HFFc6 (cell line): ENCODE measurements at places on chromosomes 5 and 9.

DNA sequence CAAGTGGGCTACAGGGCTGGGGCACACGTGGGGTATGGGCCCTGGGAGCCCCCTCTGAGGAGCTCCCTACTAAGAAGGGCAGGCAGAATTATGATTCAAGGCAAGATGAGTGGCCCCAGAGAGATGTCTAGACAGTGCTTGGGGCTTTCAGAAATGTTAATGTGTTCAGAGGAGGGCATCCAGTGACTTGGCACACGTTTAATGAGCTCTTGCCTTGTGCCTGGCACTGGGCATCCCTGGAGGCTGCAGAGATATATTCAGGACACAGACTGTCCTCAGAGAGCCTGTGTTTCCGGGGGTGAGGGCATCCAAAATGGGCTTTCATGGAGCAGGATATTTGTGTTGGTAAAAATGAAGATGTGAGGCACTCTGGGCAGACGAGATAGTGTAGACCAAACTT lies 25.4 kb upstream of the DAB2IP start:
- DNase-seq: no peak

DNA sequence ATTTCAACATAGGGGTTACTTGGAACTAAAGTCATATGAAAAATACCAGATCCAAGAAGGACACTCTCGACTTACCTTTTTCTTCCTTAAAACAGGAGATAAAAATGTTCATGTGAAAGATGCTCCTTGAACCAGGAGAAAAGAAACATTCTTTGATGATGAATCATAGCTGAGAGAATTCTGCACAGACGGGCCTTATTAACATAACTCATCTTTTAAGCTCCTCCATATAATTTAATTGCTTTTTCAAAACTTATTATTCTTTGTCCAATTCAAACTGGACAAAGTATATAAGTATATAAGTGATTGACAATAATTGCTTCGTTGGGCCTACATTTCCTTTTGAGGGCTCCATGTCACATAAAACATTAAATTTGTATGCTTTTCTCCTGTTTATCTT lies 945.2 kb upstream of the C9orf72 start:
- DNase-seq: no peak

- DNase-seq: no peak
Observed at GRCh38 chr9:106130374-106130773, 436.0 kb downstream of the TMEM38B start.

DNA sequence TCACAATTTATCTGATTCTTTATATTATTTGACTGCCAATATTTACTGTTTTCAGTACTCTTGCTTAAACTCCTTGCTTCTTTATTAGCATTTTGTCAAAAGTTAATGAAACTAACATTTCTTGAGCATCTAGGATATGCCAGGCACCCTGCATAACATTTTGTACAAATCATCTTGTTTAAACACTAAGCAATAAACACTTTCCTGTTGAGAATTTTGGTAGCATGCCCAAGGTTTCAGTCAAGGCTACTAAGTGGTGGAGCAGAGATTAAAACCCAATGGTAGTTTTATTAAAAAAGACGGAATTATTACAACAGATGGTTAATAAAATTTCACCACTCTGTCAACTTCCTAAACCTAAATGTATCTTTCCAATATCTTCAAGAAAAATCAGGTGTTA lies 43.2 kb downstream of the SKIC3 start:
- no peak for DNase-seq

DNA sequence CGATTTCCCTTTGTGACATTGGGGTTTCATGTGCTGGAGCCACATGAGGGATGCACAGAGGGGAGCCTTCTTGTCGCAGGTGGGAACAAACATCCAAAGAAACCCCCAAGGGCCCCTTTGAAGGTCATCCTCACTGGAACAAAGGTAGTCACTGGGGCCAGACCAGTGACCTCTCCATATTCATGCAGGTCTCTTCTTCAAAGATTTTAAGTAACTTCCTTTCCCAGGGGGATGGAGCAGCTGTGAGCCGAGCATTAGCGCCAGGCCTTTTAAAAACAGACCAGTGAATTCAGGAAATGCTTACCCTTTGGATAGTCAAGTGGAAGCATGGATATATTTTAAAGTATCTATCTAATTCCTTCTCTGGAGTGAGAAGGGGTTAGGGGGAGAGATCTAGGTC lies 33.0 kb downstream of the DAPK1 start:
- no peak for DNase-seq

DNA sequence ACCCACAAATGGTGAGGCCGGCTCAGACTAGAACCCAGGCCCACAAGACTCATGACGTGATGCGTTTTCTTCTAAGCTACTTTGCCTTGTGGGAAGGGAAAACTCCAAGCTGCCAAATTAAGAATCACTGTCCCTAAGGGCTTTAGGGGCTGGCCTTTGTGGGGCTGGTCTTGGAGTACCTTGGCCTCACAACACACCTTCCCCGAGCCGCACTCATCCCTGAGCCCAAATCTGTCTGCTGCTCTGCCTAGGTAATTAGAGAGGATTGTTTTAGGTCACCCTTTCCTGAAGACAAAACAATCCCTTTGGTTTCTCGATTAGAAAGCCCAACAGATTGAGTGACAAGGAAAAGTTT lies 137.3 kb downstream of the SEMA6A start:
- no peak for DNase-seq

GRCh38 chr5:167780177-167780576 lies 511.3 kb upstream of the WWC1 start:
- DNase-seq: no peak

- DNase-seq: no peak
Observed at GRCh38 chr9:106643211-106643930, 219.6 kb upstream of the ZNF462 start.

- DNase-seq: peak; percentile 10
Observed at GRCh38 chr9:4077499-4078102, 222.3 kb downstream of the GLIS3 start.

GRCh38 chr5:83321483-83322055 lies 150.0 kb upstream of the VCAN start:
- peak; percentile 64 for DNase-seq

DNA sequence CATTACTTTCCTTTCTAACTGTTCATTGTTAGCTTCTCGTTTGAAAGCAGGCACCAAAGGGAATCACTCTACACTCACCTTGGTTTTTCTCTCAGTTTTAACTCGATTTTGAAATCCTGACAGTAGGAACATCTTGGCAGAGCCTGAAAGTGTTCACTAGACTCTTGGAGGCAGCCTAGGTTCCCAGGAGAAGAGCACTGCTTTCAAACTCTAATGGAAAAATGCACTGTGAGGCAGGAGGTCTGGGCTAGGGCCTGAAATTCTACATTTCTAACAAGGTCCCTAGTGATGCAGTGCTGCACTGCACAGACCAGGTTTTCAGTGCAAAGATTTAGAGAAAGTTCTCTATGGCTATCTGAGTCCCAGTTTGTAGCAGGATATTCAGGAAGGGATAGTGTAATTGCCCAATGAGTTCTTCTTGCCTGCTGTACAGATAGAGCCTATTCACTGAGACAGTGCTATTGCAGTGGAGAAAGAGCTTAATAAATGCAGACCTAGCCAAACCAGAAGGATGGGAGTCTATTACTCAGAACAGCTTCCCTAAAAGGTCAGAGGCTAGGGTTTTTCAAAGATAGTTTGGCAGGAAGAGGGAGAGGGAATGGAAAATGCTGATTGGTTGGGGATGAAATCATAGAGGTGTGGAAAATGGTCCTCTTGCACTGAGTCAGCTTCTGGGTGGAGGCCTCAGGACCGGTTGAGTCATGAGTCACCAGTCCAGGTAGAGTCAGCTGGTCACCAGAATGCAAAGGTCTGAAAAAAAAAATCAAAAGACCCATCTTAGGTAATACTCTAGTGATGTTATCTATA lies 153.9 kb downstream of the GPBP1 start:
- DNase-seq: no peak

DNA sequence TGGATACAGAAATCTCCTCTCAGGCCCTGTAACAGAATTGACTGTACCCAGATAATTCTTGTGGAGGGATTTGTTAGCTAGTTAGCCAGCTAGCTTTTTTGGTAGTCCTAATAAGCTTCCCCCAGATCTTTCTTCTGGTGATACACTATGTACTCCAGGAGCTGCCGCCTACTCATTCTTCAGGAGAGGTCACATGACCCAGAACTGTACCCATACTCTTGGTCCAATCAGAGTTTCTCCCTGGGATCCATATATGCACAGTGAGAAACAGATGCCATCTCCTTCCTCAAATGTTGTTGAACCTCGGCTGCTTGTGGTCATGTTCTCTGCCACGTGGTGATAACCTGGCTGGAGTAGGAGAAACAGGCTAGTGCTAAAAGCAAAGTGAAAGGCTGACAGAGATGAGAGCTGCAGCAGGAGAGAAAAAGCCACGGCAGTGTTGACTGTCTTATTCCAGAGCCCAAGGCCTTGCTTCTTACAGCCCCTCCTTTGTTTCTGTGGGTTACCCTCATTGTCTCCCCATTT lies 123.0 kb upstream of the RFX3 start:
- DNase-seq: no peak

GRCh38 chr9:136230365-136230764 lies 15.2 kb downstream of the QSOX2 start:
- no peak for DNase-seq

- DNase-seq: no peak
Observed at GRCh38 chr5:36880761-36881160, 4.2 kb downstream of the NIPBL start.

GRCh38 chr9:110986529-110986928 lies 51.7 kb downstream of the LPAR1 start:
- DNase-seq: no peak

DNA sequence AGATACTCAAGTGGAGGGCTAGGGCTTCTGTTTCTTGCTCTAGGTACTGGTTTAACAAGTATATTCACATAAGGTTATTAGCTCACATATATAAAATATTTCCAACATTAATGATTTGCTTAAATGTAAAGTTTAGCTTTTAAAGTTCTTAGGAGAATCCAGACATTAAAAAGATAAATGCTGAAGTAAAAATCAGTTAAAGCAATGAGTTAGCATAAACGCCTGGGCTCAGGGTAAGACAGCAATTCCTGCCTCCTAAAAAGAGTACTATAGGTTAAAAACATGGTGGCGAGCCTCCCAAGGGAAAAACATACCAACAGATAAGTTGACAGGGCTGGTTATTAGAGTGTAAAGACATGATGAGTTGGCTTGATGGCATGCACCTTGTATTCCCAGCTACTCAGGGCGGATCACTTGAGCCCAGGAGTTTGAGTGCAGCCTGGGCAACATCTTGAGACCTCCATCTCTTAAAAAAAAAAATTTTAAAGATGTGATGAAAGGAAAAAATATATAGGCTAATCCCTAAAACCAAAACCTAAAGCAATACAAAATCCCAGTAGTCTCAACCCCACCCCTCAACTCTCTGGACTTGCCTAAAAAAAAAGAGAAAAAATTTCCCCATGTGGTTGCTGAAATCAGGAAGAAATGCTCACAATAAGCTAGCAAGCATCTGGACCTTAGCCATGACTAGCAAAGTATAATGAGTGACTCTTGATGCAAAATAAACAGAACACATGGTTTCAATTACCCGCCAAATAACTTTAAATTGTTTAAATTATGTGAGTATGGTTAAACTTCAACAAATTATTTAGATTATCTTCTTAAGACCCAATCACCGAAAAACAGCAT lies 3.6 kb downstream of the GOLPH3 start:
- peak; percentile 83 for DNase-seq

GRCh38 chr9:20290257-20290656 lies 332.0 kb downstream of the MLLT3 start:
- DNase-seq: no peak

- no peak for DNase-seq
Observed at GRCh38 chr9:121344184-121344583, 25.9 kb downstream of the STOM start.

DNA sequence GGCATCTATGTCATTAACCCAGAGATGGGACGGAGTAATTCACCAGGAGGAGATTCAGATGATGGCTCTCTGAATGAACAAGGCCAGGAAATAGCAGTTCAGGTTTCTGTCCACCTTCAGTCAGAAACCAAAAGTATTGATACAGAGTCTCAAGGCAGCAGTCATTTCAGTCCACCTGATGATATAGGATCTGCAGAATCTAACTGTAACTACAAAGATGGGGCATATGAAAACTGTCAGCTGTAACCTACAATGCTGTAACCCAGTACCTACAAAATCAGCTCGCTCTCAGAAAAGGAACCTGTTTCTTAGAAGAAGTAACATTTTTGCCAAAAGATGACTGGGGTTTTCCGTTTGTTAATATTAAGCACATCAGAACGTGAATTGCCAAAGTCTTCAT lies 14.7 kb downstream of the MFAP3 start:
- DNase-seq: no peak

- DNase-seq: peak; percentile 59
Observed at GRCh38 chr9:136840877-136841645, 1.2 kb upstream of the AJM1 start.

DNA sequence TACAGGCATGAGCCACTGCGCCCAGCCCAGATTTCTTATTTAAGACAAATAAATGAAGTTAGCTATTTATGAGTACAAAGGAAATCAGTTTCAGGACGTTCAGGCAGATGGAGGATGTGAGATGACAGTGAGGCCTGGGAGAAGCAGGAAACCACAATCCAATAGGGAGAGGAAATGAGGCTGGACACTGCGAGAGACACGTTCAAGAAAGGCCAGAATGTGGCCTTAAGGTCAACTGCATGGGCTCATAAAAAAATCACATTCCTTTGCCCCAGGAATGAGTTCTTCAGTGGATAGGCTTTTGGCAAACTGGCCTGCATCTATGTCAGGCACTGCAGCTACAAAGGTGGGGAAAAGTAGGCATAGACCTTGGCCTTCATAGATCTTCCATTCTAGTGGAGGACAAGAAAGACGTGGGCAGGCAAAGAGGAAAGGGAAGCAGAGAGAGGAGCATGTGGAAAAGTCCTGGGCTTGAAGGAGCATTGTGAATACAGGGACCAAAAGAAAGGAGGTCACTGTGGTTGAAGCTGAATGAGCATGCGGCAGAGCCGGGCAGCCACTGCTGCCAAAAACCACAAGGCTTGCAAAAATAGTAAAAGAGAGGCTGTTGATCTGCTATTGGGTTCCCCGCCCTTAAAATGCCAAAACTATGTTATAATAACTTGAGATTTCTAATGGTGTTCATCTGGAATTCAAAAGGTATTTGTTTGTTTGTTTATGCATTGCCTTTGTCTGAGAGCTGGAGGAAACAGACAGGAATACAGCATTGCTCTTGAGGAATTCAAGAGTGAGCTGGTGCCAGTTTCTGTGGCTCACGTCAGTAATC lies 133.0 kb downstream of the GNA14 start:
- DNase-seq: peak; percentile 58

- DNase-seq: no peak
Observed at GRCh38 chr9:33177639-33178038, 10.5 kb upstream of the B4GALT1 start.
